NCI-H2081 (cell line): ENCODE measurements at places on chromosomes 16 and 17.

GRCh38 chr17:77425791-77426641, 285.2 kb downstream of the SEC14L1 start:
- no peak for DNase-seq

- no peak for DNase-seq
Observed at GRCh38 chr17:50769884-50770283, 2.6 kb upstream of the ANKRD40CL start.

- DNase-seq = no peak
Observed at GRCh38 chr17:28342313-28342712, 6.8 kb downstream of the TNFAIP1 start.

DNA sequence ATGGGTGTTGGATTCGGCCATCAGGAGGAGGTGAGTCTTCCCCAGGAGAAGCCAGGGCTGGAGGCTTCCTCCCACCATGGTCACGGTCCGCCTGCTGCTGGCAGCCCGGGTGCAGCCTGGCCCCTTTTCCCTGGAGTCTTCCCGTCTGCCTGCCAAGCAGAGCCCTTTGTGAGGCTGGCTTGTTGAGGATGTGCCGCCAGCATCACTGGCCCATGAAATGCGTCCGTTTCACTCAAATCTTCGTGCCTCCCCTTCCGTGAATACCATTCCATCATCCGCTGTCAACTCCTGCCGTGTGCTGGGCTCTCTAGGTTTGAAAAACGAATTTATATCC, 9.6 kb downstream of the VPS4A start:
- no peak for DNase-seq

- DNase-seq = no peak
Observed at GRCh38 chr16:16938009-16938408, 532.8 kb downstream of the XYLT1 start.

DNA sequence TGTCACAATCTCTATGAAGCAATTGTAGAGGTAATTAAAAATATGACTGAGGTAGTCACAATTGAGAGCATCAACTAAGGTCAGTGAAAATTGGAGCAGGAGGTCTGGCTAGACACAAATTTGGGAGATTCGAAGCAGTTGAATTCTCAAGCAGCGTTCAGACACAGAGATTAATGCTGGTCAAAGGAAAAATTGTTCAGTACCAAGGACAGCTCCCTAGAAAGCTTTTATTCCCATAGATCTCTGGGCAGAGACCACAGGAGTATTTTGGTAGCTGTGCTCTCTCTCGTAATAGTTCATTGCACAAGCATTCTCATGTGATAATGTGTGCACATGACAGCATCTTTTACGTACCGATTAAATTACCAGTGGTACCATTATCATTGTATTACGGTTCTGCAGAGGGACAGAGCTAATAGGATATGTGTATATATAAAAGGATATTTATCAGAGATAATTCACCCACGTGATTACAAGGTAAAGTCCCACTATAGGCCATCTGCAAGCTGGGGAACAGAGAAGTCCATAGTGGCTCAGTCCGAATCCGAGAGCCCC, 387.5 kb upstream of the HSBP1 start:
- DNase-seq = no peak

GRCh38 chr17:17053446-17054379, 11.5 kb downstream of the MPRIP start:
- no peak for DNase-seq

DNA sequence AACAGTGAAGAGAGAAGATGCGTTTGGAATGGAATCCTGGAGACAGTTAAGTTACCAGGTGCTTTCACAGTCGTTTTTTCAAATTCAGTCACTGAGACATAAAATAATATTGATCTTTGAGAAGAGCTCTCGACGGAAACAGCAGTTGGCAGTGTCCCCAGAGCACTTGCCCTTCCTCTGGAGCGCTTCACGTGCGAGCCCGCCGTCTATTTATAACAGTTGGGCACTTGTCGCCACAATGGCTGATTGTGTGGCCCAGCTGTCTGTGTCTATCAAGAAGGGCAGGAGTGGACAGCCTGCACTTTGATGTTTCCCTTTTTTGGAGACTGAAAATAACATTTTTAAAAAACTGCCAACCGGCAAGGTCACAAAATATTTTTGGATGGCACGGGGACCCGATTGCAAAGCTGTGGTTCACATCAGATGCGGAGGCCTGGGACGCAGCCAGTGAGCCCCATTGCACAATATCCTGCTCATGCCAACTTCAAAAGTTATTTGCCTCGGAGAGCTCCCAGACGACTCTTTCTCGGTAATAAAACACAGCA, 62.9 kb downstream of the ADCY9 start:
- peak; percentile 92 for DNase-seq

DNA sequence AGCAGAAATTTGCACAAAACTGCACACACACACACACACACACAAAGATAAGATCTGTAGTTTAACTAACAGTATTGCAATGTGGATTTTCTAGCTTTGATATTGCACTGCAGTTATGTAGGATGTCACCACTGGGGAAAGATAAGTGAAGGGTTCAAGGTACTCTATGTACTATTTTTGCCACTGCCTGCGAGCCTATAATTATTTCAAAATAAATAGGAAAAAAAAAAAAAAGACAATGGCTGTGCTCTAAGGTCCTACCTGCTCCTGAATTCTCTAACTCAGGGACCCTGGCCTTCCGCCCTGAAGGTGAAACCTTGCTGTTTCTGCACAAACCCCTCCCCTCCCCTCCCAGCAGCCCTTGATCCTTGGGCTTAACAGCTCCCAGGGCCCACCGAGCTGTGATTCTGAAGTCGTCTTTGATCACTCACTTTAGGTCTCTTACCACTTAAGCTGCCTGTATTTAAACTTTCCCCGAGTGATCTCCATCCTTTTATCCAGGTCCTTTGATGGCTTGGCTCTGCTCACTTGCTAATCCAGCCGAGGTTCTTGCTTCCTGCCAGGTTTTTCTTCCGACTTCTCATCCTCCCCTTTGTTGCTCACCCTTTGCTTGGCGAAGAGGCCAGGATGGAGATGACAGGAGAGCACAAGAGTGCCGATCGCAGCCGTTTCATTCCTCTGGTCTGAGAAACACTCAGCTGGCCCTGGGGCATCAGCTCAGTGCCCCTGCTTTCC, 37.7 kb downstream of the TMEM114 start:
- no peak for DNase-seq

DNA sequence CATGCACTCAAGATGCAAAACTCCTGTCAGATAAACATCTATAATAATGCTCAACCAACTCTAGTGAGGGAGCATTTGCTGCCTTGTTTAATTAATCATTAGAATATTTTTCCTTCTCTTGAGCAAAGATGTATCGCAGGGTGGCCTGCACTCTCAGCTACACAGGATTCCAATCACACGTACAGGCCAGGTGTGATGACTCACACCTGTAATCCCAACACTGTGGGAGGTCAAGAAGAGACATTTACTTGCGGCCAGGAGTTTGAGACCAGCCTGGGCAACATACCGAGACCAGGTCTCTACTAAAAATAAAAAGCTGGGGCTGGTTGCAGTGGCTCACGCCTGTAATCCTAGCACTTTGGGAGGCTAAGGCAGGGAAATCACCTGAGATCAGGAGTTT, 49.1 kb downstream of the ARHGAP17 start:
- no peak for DNase-seq
